NCI-H526 (cell line): ENCODE measurements at places on chromosomes 3 and 15.

DNA sequence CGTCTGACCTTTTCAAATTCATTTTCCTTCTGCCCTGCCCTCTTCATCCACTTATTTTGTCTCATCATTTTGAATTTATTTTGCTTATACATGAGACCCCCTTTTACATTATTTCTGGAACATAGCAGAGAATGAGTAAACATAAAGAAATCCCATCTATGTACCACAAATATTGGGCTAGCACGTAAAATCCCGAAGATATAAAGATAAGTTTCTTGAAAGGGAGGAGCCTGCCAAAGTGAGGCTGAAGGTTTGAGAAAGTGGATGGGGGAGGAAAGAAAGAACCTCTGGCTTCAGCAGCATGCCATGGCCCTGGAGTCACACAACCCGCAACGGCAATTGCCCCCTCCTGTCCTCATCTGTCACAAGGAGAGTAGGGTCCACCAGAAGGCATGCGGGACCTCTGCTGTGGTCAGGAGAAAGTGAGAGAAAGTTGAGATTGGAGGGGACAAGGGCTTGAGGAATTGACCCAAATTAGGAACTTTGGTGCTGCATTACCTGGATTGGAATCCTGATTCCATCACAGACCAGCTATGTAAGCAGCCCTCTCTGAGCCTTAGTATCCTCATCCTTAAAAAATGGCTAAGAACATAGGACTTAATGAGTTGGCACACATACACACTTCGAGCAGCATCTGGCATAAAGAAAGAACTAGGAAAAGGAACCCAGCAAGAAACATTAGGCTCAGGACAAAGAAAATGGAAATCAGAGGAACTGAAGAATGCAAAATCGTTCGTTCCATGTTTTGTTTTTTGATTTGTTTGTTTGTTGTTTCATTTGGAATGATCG, 53.7 kb upstream of the GYG1 start:
- no peak for DNase-seq

- DNase-seq: no peak
These were observed 374.0 kb upstream of the CBLB start for GRCh38 chr3:106242781-106243180.

DNA sequence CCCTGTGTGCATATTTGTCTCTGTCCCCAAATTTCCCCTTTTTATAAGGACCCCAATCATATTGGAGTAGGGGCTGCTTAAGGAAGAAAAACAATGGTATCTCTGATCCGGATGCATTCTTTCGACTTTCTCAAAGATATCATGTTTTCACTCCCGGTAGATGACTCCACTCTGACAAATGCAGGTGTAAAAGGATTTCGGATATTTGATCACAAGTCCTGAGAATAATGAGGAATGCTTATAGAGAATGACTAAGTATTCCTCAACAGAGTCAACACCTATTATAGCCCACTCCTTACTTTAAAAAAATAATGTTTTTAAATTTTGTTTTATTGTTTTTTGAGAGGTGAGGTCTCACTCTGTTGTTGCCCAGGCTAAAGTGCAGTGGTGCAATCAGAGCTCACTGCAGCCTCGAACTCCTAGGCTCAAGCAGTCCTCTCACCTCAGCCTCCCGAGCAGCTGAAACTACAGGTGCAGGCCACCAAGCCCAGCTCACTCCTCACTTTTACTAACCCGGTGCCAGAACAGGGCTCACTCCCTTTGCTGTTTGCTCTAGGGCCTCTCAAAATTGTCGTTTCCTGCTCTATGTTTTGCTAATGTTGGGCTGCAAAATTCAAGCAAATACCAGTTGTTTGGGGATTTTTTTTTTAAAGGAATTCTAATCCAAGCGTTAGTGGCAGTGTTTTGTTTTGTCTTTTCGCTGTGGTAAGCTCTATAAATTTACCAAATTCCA, 24.6 kb downstream of the COL8A1 start:
- no peak for DNase-seq

GRCh38 chr15:39586387-39587095, 5.7 kb downstream of the THBS1 start:
- no peak for DNase-seq

DNA sequence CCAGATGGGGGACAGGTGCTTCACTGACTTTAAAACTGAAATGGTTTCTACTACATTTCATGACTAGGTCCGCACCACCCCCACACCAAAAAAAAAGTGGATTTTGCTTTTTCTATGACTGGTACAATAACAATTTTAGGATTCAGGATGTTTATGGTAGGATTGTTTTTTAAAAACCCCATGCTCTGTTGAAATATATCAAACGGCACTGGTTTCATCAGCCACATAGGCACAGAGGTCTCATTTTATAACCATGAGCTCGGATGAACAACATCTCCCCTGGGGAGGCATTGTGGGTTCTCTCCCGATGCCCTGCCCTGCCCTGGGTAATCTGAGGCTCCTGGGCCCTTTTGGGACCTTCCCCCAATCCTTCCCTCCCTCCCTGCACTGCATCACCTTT, 202.7 kb upstream of the KBTBD8 start:
- no peak for DNase-seq

- DNase-seq: no peak
These were observed 315.0 kb downstream of the OCA2 start for GRCh38 chr15:27784107-27784506.

DNA sequence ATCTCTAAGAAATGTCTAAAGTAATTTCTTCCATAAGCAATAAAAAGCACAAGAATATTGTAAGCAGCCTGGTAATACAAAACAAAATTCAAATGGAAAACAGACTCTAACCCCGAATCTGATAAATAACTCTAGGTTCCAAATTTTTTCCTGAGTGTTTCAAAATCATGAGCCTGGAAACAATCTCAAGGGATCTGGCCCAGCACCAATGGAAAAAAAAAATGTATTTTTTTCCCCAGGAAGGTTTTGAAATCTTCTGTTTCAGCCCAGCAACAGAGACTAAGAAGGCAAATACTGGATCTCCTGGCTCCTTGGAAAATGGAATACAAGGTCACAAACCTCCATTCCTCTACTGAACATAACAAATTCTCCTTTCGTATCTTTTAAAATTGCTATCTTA, 13.0 kb downstream of the TBC1D2B start:
- DNase-seq: no peak

- DNase-seq: peak; percentile 93
These were observed 720 bp upstream of the TNIK start for GRCh38 chr3:171460725-171461524.

DNA sequence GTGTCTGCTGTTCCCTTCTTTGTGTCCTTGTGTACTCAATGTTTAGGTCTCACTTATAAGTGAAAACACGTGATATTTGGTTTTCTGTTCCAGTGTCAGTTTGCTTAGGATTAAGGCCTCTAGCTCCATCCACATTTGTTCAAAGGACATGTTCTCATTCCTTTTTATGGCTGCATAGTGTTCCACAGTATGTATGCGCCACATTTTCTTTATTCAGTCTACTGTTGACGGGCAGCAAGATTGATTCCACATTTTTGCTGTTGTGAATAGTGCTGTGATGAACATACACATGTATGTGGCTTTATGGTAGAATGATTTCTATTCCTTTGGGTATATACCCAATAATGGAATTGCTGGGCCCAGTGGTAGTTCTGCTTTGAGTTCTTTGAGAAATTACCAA, 122.7 kb upstream of the THBS1 start:
- no peak for DNase-seq

DNA sequence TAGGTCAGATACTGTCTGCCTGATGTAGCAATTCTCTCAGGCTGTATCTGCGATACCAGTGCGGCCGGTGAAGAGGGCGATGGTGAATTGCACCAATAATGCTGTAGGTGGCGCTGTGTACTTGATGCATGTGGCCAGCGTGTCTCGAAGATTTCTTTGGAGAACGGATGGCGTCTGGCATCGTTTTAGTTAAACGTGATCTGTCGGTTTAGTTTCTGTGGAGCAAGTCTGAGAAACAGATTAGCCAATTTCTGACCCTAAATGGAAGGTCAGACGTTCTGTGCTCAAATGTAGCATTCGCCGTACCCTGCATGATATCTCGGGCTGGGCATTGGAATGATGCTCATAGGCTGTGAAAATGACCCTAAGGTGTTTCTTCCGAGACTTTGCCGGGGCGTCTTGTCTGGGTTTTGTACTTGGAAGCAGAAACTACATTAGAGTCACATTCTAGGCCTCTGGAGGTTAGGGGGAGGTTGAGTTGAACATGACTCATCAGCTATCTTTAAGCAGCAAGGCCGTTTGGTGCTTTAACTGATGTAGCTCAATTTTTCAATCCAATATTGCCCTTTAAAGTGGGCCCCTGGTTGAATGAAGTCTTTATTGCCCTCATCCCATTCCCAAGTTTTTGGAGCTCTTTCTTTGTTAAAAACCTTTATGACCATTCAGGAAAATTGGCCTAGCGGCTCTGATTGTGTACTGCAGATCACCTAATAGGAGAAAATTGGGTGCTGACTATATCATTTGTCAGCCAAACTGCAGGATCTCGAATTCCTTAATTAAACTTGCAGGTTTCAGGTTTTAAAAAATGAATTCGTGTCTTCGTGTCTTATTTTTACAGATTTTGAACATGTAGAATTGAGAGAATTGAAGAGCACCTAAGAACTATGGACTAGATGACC, 80.0 kb downstream of the SQOR start:
- DNase-seq: peak; percentile 49

DNA sequence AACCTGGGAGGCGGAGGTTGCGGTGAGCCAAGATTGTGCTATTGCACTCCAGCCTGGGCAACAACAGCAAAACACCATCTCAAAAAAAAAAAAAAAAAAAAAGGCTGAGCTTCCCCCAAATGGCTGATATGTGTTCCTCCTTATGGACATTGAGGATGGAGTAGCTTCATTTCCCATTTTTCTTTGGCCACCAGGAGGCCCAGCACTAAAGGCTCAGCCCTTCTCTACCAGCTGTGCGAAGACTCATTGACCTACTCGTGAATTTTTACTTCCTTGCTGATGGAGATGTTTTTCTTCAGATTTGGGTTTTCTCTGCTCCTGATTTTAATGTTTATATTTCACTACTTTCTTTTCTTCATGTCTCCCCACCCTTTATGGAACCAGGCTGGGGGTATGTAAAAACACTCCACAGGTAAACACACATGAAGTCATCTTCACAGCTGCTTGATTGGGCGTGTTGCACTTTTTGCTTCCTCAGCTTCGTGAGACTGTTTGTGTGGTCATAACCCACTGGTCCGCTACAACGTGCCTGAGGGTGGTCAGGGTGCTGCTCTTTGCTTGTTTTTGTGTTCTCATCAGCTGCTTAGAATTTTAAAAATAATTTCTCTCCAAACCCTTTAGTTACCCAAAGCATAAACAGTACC, 13.5 kb downstream of the SEMA4B start:
- no peak for DNase-seq

DNA sequence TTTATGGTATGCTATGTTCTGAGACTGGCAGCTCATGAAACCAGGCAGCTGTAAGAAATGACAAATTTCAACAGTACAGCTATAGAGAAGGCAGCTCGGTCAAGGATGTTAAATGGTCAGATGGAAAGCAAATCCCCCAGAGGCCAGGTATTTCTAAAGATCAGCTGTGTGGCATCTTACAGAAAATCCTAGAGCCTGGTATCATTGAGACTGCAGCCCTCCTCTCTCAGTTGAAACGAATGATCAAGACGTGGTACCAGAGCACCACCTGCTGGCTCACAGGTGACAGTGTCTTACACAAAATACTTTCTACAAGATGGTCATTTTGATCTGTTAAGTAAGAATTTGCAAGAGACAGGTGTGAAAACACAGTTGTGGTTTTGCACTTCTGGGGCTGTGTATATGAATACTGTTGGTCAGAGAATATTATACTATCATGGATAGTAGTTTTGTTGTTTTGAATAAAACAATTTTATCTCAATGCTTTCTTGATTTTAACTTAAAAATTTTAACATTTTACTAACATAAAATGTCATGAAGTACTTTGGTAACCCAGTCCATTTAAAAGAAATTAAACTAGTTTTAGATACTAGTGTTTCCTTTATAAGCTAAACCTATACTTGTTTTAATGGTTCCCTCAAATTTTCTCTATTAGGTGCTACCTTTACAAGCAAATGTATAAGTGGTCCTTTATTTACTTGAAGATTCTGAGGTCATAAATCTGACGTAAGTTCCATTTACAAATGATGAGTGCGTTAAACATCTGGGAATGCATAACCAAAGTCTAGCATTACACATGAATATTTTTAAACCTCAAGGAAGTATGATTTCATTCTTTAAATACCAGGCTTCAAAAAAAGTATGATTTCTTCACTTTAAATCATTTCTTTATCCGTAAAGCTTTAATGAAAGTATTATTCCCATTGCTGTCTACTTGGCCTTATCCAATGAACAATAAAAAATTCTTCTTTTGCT, 121.8 kb downstream of the PDZRN3 start:
- peak; percentile 64 for DNase-seq

DNA sequence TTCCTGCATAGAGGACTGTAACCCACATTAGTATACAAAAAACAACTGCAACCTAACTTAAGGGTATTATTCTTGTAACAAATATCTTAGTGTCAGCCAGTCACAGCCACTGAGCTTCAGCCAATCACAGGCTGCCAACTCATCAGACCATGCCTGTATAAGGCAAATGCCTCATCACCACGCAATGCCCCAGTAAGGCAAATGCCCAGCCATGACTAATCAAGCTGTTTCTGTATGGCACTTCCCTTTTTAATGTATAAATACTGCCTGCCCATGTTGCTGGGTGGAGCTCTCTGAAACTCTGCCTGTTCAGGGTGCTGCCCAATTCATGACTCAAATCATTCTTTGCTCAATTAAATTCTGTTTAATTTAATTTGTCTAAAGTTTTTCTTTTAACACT, 18.4 kb upstream of the GABRA5 start:
- DNase-seq: no peak

- DNase-seq: no peak
These were observed 122.0 kb downstream of the SV2B start for GRCh38 chr15:91222052-91222451.

GRCh38 chr15:92885224-92886041, 14.7 kb upstream of the CHD2 start:
- DNase-seq: peak; percentile 16

- no peak for DNase-seq
These were observed 215.3 kb upstream of the THRB start for GRCh38 chr3:24709956-24710355.

DNA sequence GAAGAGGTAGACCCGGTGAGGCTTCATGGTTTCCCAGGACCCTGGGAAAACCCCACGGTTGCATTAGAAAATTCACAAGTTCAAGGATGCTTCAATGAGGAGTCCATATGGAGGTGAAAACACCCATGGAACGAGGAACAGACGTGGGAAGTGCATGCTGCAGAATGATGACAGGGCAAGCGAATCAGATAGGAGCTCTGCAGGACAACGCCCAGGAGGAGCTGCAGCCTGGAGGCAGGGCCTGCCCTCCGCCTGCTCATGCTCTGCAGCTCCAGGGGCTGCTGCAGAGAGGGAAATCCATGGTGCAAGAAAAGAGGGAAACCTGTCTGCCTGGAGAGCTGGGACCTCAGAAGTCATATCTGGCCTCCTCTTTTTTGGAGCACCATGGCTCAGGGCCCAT, 61.5 kb downstream of the NUP210 start:
- no peak for DNase-seq

GRCh38 chr3:154852515-154852914, 227.6 kb upstream of the MME start:
- no peak for DNase-seq

- peak; percentile 69 for DNase-seq
These were observed 105.5 kb upstream of the IL12A start for GRCh38 chr3:159882790-159883779.
